ENCODE measurements at places on chromosomes 3 and 15.

GRCh38 chr15:83588441-83588840, 65.5 kb upstream of the ADAMTSL3 start:
- DNase-seq: no peak

DNA sequence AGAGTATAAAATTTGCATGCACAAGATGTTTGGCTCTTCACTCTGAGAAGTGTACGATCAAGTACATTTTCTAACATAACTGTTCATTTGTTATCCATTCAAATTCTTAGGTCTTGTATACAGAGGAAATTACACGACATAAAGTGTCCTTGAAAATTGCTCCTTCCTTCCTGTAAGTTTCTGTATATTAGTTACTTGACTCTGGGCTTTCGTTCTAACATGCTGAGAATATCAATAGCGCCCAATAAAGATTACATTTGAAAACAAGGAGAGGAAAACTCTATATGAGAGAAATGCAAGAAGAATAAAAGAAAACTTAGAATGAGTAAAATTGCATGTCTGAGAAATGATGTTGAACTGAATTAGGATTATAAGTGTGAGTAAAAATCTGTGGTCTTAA, 722.5 kb upstream of the CADM2 start:
- no peak for DNase-seq

GRCh38 chr3:66200147-66200546, 20.7 kb upstream of the SLC25A26 start:
- DNase-seq: no peak

GRCh38 chr3:181847276-181847675, 135.6 kb downstream of the SOX2 start:
- DNase-seq: no peak

- no peak for DNase-seq
Observed at GRCh38 chr15:69436951-69437350, 15.7 kb upstream of the RPLP1 start.

GRCh38 chr3:128577711-128578110, 72.9 kb downstream of the RPN1 start:
- no peak for DNase-seq

DNA sequence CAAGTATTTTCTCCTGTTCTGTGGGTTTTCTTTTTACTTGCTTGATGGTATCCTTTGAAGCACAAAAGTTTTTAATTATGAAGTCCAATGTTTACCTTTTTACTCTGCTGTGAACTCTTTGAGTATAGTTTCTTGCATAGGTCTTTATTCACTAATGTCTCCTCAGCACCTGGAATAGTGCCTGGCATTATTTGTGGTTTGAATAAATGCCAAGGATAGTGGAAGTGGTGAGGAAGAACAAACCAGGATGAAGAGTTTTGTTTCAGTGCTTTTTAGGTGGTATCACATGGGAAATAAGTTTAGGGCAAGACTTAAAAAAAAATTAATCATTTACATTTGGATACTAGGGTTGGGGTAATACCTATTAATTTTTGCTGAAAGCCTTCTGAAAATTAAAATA, 25.7 kb downstream of the GPD1L start:
- DNase-seq: no peak

GRCh38 chr15:68431792-68432401, at the start of gene ITGA11:
TSS of gene ITGA11 (minus strand) at chr15:68432163. CDS start at chr15:68432066, 97 bp downstream.
- DNase-seq: no peak

Measured in stimulated activated CD8-positive, alpha-beta memory T cell treated with anti-CD3 and anti-CD28 coated beads, Interleukin-7, amount 100 ng/mL, for 1 hour (primary cell).